ENCODE measurements at places on chromosomes 4 and X. TPM values are rescaled to one million over a fixed set of nuclear protein-coding genes. Genes with fewer than 3 reads are reported as not detected.
A peak's percentile ranks its signal among the peaks of the same experiment; 100 is the strongest.

OGT gene
- total RNA-seq, result 282 TPM

ABLIM2 gene
- 5.3 TPM for total RNA-seq

STATH gene
- total RNA-seq, result not detected

CT45A6 gene
- not detected for total RNA-seq

DNA sequence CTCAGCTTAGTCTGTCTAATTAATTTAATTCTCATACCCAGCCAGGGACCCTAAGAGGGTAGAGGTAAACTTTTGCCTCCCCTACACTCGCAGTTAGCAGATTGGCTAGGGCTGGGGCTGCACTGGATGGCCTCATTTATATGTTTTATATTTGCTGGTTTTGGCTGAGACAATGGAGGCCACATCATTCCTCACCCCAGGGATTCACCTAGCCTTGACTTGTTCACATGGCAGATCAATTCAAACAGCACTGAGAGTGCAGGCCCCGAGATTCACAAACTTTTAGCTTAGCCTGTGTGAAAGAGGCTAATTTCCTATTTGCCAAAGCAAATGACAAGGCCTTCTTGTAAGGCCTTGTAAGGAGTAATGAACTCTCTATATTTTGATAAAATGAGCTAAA, 844.4 kb downstream of the ARAP2 start:
- H3K27ac ChIP-seq, result no peak overlapping the region
- H3K27me3 ChIP-seq, result no peaks in the 10 kb centered on the region
- H3K4me1 ChIP-seq, result no peaks in the 10 kb centered on the region
- no peak overlapping the region for H3K4me3 ChIP-seq

GRCh38 chr4:72468904-72469502, 100.0 kb downstream of the ADAMTS3 start:
- H3K4me3 ChIP-seq, result no peak overlapping the region
- H3K27me3 ChIP-seq, result no peaks in the 10 kb centered on the region
- no peak overlapping the region for H3K27ac ChIP-seq
- no peaks in the 10 kb centered on the region for H3K36me3 ChIP-seq

DNA sequence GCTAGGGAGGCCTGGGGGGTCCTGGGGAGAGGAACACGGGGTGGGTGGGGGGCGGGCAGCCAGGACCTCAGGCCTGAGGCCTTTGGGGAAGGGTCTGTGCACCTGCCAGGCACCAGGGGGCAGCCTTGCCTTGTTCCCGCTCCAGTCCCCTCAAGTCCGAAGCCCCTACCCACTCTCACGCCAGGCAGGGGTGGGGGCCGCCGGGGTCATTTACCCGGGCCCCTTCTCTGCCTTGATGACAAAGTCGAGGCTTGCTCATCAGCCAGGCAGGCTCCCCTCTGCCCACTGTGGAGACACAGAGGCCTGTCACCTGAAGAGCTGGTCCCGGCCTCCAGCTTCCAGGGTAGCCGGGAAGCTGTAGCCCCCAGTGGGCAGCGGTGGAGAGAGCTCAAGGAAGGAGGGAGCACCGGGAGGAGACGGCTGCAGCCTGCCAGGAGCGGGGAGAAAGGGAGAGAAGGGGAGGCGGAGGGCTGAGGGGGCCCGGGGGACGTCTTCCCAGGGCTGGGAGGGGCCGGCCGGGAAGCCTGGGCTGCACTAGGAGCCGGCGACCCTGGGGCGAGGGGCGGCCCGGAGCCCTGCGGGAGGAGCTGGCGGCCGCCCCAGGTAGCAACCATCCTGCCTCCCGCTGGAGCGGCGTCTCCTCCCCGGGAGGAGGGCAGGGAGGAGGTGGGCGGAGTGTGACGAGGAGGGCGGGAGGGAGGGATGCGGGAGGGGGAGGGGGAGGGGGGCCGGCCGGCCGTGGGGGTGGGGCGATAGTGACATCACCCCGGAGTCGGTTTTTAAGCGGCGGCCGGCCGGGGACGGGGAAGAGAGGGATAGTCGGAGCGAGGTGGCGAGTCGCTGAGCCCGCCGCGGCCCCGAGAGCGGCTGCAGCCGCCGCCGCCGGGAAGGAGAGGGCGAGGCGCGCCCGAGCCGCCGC, at the start of gene SLC6A8:
TSS of gene SLC6A8 (plus strand) at position 806 of the 919 bp plus-strand sequence. CDS start 649 bp downstream, outside the sequence.
- H3K4me3 ChIP-seq, result peak within 1 kb of the TSS; percentile 70
- no peak within 1 kb of the TSS for H3K27ac ChIP-seq
- H3K4me1 ChIP-seq, result no peaks in the 10 kb centered on the region

GRCh38 chrX:20664131-20664530, 397.4 kb upstream of the RPS6KA3 start:
- H3K4me3 ChIP-seq, result no peak overlapping the region
- H3K27me3 ChIP-seq, result no peaks in the 10 kb centered on the region
- DNase-seq, result no peak
- H3K4me1 ChIP-seq, result no peaks in the 10 kb centered on the region
- H3K27ac ChIP-seq, result no peak overlapping the region

DNA sequence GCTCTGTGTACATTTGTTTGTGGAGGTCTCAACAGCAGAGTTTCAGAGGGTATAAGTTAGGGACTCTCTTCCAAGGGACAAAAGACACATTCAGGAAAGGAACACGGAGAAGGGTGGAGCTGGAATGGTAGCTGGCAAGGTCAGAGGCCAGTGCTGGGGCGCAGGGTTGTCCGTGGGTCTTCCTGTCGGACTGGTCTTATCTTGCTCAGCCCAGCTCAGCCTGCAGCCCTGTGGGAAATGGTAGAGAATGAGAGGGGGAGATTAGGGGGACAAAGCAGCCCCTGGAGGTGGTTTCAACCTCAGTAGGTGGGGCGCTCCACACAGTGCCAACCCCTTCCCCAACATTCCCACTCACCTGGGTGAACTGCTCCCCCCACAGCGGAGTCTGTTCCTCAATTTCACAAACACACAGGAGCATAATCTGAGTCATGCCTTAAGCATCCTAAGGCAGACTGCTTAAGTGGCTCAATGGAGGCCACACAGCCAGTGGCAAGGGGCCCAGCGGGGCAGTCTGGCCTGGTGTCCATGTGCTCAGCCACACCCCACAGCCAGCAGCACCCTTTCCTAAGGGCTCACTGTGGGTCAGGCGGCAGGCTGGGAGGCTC, 6.9 kb upstream of the HDAC6 start:
- no peaks in the 10 kb centered on the region for H3K36me3 ChIP-seq
- H3K27ac ChIP-seq, result no peak overlapping the region
- H3K27me3 ChIP-seq, result peaks cover 4% of the 10 kb centered on the region
- peaks cover 5% of the 10 kb centered on the region for H3K4me1 ChIP-seq
